ENCODE measurements at places on chromosomes 11 and 22.

- DNase-seq: no peak
Observed at GRCh38 chr22:31995046-31995445, 48.0 kb upstream of the SLC5A1 start.

GRCh38 chr22:45688600-45689080, 17.0 kb downstream of the ATXN10 start:
- no peak for DNase-seq

DNA sequence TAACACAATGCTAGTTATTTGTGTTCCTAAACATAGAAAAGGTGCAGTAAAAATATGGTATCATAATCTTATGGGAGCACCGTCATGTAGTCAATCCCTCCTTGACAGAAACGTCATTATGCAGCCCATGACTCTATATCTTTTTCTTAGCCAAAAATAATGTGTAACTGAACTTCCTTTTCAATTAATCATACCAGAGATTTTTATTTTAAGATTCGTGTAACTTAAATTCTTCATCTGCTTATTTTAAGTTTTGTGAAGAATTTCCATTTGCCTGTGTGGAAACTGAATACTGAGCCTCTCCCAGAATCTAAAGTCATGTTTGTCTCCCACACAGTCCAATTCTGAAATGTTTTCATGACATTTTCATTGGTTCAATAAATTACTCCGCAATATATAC, 699.1 kb downstream of the KCNA4 start:
- no peak for DNase-seq

DNA sequence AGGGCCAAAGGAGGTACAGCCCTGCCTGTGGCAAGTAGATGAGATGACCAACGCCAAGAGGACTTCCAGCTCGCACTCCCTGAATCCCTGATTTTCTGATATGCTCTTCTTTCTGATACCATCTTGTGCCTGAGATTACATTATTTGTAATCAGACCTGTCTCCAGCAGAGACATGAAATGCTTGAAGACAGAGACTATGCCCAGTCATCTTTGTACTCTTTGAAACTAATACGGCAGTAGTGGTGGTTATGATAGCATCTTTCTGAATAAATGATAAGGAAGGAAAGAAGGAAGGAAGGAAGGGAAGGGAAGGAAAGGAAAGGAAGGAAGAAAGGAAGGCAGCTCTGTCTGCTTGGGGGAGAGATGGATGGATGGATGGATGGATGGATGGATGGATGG, 27.8 kb downstream of the IL10RA start:
- DNase-seq: no peak

GRCh38 chr22:45885941-45886395, 91.0 kb downstream of the WNT7B start:
- DNase-seq: no peak

DNA sequence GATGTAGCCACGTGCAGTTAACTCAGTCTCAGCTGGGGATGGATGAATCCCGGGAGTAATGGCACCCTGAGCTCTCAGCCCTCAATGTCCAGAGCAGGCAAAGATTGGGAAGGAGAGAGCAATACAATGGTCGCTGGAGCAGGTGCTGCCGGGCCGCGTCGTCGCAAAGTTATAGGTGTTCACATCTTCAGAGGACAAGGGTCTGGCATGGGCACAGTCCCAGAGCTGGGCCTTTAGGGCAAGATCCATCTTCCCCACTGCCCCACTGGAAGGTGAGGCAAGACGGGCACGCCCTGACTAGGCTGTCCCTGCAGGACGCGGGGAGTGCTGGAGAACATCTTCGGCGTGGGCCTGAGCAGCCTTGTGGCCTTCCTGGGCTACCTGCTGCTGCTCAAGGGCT, 7.6 kb downstream of the PCNX3 start:
- DNase-seq: no peak

- DNase-seq: no peak
Observed at GRCh38 chr22:20554824-20555223, 47.4 kb downstream of the MED15 start.

- no peak for DNase-seq
Observed at GRCh38 chr22:36197065-36197440, 4.6 kb downstream of the APOL4 start.

DNA sequence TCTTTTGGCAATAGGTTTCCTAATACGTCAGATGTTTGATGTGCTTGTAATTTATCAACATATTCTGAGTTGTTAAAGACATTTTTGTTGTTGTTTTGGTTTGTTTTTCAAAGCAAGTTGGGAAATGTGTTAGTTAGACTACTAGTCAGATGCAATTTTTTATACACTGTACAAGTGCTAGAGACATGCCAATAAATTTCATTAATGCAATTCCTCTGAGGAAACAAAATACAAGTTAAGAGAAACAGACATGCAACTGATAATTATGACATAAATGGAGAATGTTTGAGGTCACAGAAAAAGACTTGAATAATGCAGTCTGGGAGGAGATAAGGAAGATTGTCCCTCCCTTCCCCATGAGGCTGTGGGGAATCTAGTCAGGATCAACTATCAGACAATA, 5.9 kb downstream of the OR51T1 start:
- no peak for DNase-seq

- DNase-seq: no peak
Observed at GRCh38 chr11:47270331-47271271, 668 bp downstream of the MADD start.

DNA sequence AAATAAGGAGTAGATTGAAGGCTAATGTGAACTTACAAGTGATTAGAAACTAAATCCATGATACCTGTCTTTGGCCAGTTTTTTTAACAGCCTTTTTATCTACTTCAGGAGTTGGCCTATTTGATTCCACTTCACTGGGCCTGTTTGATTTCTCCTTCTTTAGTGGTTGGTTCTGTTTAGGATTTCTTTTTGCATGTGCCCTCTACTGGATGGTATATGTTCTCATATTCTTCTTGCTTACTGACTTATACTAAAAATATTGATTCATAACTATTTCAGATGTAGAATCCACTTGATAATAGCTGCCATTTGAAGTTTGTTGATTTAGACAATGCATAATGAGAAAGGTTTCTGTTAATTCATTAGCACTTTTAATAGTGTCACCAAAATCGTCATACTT, 53.9 kb downstream of the USP47 start:
- DNase-seq: no peak

DNA sequence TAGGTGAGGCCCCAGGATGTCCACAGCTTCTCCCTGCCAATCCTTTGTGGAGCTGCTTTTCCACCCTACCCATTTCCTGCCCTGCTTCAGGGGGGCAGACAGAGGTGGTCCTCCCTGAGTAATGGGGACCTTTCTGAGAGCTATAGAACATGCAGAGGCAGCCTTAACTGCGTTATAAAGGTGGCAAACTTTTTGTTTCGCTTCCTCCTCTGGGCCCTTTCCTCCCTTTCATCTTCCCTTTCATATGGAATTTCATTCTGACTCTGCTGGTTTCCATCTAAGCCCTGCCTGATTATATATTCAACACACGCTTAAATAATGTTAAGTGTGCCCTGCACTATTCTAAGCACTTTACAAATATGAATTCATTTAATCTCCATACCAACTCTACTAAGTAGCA, 169.3 kb upstream of the E2F8 start:
- no peak for DNase-seq

- DNase-seq: no peak
Observed at GRCh38 chr22:32478994-32479393, 4.4 kb downstream of the FBXO7 start.

- no peak for DNase-seq
Observed at GRCh38 chr11:115247361-115247760, 256.9 kb downstream of the CADM1 start.

GRCh38 chr11:91261513-91261912, 963.1 kb upstream of the FAT3 start:
- DNase-seq: no peak

DNA sequence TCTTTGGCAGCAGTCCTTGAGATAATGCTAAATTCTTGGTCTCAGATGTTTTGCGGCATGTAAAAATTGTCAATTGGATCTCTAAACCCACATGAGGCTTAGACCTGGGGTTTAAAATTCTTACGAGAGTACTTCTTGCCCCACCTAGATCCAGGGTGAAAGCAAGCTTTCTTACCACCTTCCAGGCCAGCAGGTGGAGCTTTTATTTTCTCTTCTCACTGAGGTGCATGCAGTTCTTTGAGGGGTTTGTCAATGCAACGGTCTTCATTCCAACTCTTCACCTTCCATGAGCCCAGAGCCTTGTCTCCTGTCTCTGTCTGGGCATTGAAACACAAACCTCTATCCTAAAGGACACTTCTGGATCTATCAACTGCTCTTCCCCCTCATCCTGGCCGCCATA, 154.1 kb downstream of the MYO18B start:
- no peak for DNase-seq

- DNase-seq: no peak
Observed at GRCh38 chr11:27926981-27927481, 180.9 kb downstream of the KIF18A start.

GRCh38 chr22:44783581-44783980, 31.2 kb downstream of the ARHGAP8 start:
- no peak for DNase-seq

DNA sequence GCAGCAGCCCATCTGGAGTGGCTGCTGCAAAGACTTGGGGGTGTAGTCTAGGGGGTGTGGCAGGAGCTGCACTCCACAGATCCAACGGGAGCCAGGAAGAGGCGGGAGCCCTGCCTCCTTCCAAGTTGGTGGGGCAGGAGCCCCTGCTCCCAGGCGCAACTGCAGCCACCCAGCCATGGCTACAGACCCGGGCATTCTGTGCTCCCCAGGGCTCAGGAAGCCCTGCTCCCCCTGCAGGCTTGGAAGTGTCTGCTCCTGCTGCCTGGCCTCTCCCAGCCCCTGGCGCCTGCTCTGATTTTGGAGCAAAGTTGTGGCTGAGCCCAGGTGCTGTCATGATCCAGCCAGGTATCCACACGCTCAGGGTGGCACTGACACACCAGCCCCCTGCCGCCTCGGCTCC, 58.5 kb downstream of the CCDC34 start:
- no peak for DNase-seq

DNA sequence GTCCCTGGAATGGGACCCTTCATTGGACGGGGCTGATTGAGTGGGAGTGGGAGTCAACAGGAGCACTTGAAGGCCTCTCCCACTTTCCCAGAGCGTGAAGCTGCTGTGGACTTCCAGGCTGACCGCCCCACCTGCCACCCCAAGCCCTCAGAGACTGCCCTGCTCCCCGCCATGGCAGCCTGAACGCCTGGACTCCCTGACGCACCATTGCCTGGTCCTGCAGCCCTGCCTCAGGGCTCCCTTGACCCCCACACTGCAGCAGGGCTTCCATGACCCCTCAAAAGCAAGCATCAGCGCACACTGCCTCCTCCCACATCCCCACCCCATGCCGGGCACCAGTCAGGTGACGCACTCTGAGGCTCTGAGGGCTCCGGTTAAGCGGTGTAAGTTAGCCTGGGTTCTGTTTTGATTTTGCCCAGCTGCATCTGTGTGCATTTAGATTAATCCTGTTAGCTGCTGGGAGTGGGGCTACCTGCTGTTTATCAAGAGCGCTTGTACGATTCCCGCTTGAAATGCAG, 39.4 kb downstream of the TRIM29 start:
- DNase-seq: no peak
